Pulmonary artery endothelial cell (primary cell): ENCODE measurements at places on chromosomes 5 and 9. TPM values are rescaled to one million over a fixed set of nuclear protein-coding genes. Genes with fewer than 3 reads are reported as not detected.

GRCh38 chr5:180613188-180613813 is 22.0 kb upstream of the SCGB3A1 start:
- DNase-seq: no peak

DNA sequence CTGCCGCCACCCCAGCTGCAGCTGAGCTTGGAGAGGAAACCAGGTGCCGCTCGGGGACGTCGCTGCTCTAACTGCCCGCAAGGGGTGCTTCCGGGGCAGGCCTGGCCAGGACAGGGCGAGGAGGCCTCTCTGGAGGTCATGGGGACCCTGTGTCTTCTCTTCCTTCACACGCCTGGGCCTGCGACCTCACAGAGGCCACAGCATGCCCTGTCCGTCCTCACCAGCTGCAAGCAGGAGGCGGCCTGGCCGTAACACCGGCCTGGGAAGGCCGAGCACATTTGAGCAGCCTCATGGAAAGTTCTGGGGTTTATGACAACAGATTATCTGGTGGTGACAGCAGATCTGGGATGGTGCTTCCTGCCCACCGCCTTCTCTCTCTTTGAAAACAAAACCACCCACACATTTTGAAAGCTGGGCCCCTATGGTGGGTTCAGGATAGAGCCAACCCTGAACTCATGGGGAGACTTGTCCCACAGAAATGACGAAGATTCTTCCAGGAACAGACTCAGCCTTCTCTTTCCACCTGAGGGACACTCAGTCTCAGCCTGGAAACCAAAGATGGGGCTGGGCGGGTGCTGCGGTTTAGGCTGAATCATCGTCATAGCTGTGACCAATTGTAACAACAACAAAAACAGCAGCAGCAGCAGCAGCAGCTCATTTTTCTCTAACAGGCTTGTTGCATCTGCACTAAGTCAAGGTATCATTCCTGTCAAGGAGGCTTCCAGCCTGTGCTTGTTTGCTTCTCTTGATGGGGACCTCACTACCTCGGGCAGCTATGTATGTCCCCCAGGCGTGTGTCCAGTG is 99.6 kb upstream of the RAPGEF1 start:
- no peak for DNase-seq

GRCh38 chr9:127370147-127370579 is 26.8 kb upstream of the SLC2A8 start:
- DNase-seq: no peak

DNA sequence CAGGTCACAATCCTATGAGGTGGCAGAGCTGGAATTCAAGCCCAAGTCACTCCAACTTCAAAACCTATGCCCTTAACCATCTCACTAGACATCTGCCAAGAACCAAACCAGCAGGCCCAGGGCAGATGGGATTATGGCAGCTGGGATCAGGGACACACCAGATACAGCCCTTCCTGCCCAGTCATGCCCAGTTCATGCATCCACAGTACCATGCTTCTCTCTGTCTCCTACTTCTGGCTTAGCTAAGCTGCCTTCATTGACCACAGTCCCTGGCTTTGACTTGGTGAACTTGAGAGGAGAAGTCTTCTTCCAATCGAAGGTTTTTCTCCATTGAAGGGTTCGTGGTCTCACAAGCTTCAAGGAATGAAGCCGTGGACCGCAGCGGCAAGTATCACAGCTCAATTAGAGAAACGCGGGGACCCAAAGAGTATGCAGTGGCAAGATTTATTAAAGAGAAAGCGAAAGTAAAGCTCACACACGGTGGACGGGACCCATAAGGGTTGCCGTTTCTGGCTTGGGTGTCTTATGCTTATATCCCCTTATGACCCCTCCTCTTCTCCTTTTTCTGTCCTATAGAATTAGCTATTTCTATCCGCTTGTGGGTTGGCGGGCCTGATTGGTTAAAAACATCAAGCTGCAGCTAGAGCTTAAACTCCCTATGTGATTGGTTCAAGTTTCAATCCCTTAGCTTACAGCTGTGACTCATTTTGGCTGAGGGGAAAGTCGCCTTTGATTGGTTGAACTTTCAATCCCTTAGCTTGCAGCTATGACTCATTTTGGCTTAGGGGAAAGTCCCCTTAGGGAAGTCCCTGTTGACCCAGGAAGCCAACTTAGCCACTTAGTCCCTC is 101.2 kb downstream of the TRIM36 start:
- no peak for DNase-seq

GRCh38 chr5:109998726-109999125 is 309.0 kb downstream of the MAN2A1 start:
- DNase-seq: no peak

GRCh38 chr5:128778474-128778873 is 186.8 kb upstream of the SLC27A6 start:
- no peak for DNase-seq

- DNase-seq: no peak
Measured at GRCh38 chr9:26413611-26414010, 479.0 kb downstream of the CAAP1 start.

- DNase-seq: no peak
Measured at GRCh38 chr9:70488793-70489105, 74.3 kb upstream of the KLF9 start.

DNA sequence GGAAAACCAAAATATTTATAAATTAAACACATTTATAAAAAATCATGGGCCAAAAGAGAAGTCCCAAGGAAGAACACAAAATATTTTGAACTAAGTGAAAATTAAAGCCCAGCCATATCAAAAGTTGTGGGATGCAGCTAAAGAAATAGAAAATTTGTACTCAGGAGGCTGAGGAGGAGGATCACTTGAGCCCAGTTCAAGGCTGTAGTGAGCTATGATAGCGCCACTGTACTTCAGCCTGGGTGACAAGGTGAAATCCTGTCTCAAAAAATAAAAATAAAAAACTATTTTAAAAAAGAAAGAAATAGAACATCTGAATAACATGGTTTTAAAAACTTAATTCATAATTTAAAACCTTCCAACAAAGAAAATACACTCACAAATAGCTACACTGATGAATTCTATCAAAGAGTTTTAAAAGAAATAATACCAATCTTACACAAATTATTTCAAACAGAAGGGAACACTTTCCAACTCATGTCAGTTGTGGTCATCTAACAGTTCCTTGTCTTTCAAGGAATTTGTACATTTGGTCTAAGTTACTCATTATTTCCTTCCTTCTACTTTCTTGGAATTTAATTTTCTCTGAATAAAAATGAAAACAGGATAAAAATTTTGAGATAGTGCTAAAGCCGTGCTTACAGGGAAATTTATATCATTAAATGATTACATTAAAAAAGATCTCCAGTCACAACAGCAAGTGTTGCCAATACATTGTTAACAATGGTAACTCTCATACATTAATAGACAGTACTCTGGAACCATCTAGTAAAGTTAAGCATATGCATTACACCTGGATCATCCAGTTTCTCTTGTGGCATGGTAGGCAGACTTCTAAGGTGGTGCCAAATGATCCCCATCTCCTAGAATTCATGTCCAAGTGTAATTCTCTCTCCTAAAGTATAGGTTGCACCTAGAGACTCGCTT is 17.8 kb downstream of the PTBP3 start:
- DNase-seq: no peak

Gene CDC20B
- total RNA-seq: 0.07 and 0.14 TPM in 2 replicates

Gene PLAC8L1
- not detected in 2 replicates for total RNA-seq

Gene SPARC
- 1,269 and 1,423 TPM in 2 replicates for total RNA-seq

Gene ANXA2R
- 1.2 and 1.4 TPM in 2 replicates for total RNA-seq
